MCF 10A (cell line): ENCODE measurements at places on chromosomes 4 and X. TPM values are rescaled to one million over a fixed set of nuclear protein-coding genes. Genes with fewer than 3 reads are reported as not detected.

- DNase-seq = peak; percentile 62
Measured at GRCh38 chr4:139144911-139145551, 32.0 kb downstream of the ELF2 start.

CENPE gene
- 25.2 and 32.4 TPM in 2 replicates for total RNA-seq

SLC9A7 gene
- total RNA-seq = 28.3 and 29.3 TPM in 2 replicates

OPN1MW2 gene
- total RNA-seq = not detected in 2 replicates
